Fibroblast of gingiva (primary cell): ENCODE measurements at places on chromosomes 16 and 17.

- DNase-seq, result no peak
These were observed 15.8 kb upstream of the TBX21 start for GRCh38 chr17:47717261-47717697.

DNA sequence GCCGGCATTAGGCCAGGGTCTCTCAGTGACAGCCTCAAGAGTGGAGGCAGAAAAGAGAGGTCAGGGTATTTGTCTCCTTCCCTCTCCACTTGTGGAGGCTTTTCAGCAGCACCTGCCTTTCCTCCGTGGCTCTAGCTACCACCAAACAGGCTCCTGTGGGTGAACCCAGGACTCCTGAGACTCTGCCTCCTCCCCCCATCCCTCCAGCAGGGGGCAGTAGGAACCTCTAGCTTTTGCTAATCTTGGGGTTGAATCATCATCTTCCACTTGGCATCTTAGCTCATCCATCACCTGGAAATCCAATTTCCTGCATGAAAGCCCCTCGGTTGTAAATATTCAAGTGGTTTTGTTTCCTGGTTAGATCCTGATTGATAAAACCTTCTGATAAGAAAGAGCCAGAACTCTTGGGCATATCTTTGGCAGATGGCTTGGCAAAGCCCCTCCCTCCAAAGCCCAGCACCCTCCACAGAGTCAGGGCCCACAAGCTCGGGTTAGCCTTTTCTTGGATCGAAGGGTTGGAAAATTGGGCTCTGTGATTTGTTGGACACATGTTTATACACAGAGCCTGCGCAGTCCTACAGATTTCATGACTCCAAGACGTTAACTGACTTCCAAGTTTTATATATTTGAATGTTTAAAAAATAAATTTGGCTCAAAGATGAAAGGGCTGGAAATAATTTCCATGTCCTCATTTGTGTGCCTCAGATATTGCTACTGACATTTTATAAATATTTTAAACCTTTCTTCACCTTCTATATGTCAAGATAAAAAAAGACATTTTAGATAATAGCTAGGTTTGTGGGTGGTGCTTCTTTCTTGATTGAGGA, 322.1 kb downstream of the MAP2K4 start:
- no peak for DNase-seq

DNA sequence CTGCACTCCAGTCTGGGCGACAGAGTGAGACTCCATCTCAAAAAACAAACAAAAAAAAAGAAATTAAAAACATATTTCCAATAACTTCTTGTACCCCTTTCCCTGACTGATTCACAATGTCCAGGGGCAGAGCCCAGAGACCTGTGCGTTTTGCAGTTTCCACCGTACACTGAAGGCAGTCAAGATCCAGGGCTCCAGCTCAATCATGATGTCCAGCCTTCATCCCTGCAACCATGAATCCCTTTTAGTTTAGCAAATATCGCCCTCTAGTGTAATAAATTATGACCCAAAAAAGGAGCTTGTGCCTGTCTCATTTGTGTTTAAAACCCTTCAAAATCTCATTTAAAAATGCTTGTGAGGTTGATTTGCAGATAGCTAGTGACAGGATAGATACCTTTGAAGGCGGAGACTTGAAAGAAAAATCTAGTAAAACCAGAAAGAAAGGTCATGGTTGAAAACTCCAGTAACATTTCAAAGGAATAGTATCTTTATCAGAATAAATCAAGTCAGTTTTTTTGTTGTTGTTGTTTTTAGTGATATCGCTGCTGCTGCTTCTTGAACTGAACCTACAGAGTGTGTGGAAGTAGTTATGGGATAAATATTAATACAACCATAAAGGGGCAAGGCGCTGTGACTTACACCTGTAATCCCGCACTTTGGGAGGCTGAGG, 3.7 kb upstream of the ERN1 start:
- peak; percentile 47 for DNase-seq

- no peak for DNase-seq
These were observed 195.3 kb upstream of the RPL38 start for GRCh38 chr17:74008196-74008595.

DNA sequence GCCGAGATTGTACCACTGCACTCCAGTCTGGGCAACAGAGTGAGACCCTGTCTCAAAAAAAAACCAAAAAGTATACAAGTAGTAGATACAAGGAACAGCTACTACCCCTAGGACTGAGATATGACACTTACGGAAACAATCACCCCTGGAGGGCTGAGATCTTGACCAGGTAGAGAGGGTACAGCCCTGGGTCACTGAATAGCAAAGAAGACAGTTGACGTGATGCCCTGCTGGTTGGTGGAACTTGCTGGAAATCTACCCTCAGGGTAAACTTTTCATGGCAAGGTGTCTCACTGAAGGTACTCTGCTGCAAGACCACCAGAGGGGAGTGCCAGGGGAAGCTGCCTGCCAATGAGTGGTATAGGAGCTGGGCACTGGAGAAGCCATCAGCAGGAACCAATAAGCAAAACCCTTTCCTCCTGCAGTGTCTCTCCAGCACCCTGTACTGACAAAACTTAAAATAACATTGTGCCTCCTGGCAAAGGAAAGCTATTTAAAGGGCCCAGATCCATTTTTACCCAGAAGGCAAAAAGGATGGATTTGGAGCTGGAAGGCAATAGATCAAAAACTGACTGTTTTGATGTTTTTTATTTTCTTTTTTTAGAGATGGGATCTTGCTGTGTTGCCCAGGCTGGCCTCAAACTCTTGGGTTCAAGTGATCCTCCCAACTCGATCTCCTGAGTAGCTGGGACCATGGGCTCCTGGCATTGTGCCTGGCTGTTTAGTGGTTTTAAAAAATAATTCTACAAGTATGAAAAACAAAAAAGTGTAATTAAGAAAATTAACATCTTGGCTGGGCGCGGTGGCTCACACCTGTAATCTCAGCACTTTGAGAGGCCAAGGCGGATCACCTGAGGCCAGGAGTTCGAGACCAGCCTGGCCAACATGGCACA, 11.3 kb upstream of the PDXDC1 start:
- DNase-seq, result no peak

DNA sequence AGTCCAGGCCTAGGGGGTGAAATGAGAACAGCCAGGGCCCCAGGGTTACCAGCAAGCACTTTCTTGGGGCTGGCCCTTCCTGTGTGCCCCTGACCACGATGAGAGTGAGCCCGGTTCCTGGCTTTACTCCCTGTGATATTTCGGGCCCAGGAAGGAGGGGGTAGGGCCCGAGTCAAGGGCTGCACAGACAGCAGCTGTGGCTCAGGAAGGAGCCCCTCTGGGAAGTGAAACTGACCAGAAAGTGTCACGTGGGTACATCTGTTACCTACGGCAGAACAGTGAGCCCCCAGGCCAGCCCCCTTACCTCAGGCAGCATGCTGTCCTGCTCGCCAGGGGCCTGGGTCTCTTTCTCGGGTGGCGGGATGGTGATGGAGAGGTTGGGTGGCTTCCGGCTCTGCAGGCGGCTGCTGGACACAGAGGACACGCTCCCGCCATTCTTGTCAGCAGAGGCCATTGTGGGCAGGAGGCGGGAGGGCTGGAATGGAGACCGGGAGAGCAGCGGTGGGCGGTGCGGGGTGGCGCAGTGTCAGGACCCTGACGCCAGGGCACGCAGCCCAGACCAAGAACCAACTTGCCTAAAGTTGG, 13.8 kb downstream of the AANAT start:
- DNase-seq, result no peak

GRCh38 chr17:10579270-10579669, 29.8 kb upstream of the MYH2 start:
- DNase-seq, result no peak

DNA sequence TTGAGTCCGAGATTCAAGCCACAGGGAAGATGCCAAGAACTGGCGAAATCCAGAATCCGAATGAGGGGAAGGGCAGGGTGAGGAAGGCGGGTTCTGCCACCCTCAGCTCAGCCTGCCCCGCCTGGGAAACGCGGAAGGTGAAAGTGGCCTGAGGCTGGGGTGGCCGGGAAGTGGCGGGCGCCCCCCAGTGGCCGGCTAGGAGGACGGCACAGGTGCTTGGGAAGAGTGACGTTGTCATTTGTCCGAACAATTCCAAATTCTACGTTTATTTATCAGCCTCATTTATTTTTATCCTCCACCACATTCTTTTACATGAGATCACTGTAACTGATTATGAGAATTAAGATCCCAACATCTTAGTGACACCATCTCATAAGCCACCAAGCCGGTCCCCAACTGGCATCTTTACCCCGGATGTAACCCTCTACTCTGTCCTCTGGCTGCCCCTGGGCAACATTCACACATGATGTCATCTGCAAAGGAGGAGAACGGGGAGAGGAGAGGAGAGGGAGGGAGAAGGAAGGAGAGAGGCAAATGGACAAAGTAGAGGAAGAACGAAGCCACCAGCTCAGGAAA, 21.3 kb downstream of the SRCIN1 start:
- peak; percentile 55 for DNase-seq

- peak; percentile 61 for DNase-seq
These were observed 6.8 kb downstream of the COTL1 start for GRCh38 chr16:84611041-84611440.

DNA sequence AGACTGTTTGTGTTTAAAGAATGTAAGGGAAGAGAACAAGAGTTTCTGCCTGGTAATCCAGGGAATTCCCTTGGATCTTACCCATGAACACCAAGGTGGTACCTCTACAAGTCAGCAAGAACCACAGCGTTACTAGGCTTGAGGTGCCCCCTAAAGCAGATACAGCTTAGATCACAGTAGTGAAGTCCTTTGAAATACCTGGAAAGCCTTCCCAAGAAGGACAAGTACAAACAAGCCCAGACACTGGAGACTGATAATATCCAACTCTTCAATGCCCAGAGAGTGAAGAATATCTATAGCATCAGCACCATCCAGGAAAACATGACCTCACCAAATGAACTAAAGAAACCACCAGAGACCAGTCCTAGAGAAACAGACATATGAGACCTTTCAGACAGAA, 3.8 kb upstream of the APPBP2 start:
- DNase-seq, result no peak

GRCh38 chr16:84356176-84356575, 12.2 kb upstream of the ATP2C2 start:
- no peak for DNase-seq

DNA sequence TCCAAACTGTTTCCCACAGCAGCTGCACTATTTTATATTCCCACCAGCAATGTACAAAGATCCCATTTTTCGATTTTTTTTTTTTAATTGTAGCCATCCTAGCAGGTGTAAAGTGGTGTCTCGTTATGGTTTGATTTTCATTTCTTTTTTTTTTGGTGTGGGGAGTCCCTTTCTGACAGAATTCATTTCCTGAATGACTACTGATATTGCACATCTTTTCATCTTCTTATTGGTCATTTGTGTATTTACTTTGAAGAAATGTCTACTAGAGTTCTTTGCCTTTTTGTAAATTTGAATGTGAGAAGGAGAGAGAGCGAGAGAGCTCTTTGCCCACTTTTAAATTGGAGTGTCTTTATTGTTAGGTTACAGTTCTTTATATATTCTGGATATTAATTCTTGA, 14.0 kb downstream of the CYB5B start:
- no peak for DNase-seq

DNA sequence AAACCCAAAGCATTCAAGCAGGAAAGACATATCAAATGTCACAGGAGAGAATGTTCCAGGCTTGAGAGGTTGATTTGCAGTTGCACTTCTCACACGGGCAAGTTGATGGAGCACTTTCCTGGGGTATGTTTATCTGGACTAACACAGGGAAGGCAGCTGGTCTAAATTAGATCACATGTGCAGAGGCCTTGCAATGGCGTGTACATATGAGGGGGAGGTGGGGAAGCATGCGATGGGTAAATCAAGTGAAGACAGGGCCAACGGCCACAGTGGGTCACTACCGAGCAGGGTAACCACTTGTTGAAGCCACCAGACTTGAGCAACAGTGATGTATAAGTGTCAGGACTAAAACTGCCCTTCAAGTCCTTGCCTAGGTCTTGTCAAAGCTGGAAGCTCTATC, 156.6 kb upstream of the MAF start:
- no peak for DNase-seq

DNA sequence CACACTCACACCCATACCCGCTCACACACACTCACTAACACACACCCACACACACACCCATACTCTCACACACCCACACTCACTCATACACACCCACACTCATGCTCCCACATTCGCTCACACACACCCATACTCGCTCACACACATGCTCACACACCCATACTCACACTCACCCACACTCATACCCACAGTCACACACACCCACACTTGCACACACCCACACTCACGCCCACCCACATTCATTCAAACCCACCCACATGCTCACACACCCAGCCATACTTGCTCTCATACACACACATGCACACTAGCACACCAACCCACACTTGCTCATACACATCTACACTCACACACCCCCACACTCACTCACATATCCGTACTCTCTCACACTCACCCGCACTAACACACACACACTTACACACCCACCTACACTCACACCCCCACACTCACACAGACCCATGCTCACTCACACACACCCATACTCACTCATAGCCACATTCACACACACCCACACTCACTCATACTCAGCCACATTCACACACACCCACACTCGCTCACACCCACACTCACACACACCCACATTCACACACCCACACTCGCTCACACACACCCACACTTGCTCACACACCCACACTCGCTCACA, 322.4 kb upstream of the N4BP1 start:
- peak; percentile 3 for DNase-seq

GRCh38 chr17:73307130-73307529, 4.7 kb downstream of the CDC42EP4 start:
- no peak for DNase-seq

GRCh38 chr16:79995315-79995714, 394.8 kb upstream of the MAF start:
- DNase-seq, result no peak

DNA sequence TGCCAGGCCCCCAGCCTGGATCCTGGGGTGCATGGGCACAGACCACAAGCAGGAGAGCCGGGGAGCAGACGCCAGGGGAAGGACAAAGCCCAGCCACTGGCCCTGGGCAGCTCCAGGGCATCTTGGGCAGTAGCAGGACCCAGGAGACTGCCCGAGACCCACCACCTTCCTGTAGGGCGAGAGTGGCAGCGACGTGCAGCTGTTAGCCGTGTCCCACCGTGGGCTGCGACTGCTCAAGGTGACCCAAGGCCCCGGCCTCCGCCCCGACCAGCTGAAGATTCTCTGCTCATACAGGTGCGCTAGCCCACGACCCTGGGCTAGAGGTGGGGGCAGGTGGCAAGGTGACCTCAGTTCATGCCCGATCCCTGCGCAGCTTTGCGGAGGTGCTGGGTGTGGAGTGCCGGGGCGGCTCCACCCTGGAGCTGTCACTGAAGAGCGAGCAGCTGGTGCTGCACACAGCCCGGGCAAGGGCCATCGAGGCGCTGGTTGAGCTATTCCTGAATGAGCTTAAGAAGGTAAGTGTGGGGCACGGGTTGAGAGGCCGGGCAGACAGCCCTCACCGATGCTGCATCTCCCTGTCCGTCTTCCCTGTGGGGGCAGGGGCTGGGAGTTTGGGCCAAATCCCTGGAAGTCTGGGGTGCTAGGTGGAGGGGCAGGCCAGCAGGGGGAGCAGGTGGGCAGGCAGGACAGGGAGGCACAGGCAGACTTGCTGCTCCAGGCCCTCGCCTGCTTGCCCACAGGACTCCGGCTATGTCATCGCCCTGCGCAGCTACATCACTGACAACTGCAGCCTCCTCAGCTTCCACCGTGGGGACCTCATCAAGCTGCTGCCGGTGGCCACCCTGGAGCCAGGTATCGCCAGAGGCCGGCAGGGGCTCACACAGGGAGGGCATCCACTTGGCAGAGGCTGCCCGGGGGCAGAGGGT, 13.5 kb upstream of the SMIM5 start:
- no peak for DNase-seq
